NCI-H1694 treated with DMSO at 0.1 percent for 48 hours (cell line): ENCODE measurements at places on chromosomes 5 and 9.

DNA sequence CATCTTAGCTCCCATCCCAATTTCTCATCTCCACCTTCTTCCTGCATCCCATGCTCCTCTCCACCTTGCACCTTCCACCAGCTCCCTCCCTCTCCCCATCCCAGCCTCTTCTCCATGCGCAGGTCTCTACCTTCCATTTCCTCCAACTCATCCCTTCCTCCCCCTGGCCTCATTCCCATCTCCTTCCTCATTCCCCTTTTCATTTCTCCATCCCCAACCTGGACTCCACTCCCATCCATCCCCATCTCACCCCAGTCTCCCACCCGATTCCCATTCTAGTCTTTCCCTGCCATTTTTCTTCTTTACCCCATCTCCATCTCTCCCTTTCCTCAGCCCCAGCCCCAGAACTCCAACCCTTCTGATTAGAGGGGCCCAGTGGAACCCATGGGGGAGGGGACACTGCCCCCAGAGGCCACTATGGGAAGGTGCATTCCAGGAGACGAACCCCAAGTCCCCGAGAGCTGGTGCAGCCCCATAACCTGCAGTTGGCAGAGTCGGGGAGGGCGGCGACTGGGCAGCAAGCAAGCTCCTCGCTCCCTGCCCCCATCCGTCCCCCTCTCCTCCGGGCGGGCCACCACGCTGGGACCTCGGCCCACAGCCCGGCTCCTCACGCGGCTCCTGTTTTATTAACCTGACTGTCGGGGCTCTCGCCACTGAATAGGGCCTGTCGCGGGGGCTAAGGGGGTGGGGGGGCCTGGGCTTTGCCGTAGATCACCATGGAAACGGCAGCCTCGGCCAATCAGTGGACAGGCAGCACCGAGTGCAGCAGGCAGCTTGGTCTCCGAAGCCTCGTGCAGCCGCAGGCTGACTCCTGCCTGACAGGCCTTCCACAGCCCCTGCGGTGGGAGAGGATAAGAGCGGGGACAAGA is 66.7 kb downstream of the PCDH1 start:
- no peak for DNase-seq

DNA sequence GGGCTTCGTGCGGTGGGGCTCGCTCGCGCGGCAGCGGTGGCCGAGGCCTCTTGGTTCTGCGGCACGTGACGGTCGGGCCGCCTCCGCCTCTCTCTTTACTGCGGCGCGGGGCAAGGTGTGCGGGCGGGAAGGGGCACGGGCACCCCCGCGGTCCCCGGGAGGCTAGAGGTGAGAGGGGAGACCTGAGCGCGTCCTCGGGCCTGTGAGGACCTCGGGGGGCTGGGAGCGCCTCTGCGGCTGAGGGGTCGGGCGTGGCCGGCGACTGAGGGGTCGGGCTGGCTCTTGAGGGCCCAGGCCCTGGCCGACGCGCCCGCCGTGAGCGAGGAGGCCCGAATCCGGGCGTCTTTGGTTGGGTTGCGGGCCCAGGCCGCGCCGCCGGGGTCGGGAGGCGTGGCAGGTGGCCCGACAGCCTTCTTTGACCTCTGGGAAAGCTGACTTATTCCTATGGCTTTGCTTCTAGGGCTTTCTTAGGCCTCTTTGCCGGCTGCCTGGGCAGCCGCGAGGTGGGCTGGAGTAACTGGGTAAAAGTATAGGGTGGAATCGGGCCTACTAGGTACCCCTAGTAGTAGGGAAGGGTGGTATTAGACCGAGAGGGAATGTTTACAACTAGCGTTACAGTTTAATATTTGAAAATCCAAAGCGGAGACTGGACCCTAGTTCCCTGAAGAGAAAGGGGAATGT is at the start of gene CANX:
Gene CANX, plus strand, starts transcription at position 33 of the 681 bp plus-strand sequence. CDS start 6,715 bp downstream, outside the sequence.
- no peak for DNase-seq

DNA sequence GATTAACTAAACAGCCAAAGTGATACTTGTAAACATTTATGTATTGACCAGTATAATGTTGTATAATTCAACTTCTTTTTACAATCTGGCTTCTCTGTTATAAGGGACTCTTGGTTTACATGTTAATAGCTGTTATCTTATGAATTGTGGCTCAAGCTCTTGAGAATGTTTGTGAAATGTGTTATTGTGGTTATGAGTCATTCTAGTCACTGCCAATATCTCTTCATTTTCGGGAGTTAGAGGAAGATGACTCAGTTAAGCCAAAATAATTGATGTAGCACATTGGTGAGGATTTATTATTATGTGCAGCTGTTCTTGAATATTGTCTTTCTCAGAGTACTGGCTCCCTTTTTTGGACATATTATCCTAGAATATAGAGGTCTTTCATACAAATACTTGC is 655.2 kb upstream of the RIOK2 start:
- DNase-seq: no peak

- peak; percentile 14 for DNase-seq
Observed at GRCh38 chr9:133048595-133048994, 13.2 kb upstream of the CEL start.
